ENCODE measurements at places on chromosomes 11 and 22.

- no peak for DNase-seq
These were observed 167.2 kb downstream of the TRIM29 start for GRCh38 chr11:119970555-119971304.

GRCh38 chr22:45617948-45618347 lies 53.7 kb upstream of the ATXN10 start:
- DNase-seq, result no peak

DNA sequence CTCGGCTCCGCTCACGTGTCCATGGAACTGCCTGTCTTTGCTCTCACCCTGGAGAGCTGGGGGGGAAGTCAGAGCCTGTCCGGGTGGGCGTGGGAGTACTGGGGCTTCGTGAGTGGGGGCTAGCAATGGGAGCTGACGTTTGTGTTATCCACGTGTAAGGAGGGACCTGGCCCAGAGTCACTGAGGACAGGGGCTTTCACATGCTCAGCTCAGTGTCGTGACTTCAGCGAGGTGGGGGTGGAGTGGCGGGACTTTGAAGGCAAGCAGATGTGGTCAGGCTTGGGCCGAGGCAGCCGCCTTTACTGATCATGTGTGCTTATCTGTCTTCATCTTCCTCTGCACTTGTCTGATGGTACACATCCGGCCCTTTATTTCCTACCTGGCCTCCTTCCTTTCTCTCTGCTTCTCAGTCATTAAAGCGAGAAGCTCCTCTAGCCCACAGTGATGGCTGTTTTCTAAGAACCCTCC lies 113.1 kb upstream of the NNMT start:
- DNase-seq, result no peak

GRCh38 chr22:23696326-23696851 lies 5.6 kb downstream of the RGL4 start:
- DNase-seq, result peak; percentile 82

DNA sequence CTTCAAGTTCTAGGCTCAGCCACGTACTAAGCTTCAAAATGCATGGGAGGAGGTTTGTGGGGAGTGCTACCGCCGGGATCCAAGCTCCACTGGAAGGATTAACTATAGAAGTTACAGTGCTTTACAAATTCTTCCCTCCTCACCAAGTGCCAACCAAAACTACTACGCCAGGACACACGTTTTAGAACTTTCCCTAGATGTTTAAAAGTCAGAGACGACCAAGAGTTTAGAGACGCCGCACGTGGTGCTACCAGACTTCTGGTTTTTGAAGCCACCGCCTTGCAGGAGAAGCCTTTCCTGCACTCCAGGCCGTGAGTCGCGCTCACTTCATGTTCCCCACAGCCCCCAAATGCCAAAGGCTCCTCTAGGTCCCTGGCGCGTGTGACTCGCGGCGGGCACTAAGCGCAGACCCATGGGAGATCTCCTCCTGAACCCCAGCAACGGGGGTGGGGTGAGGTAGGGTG lies 734 bp downstream of the SNU13 start:
- peak; percentile 33 for DNase-seq

- no peak for DNase-seq
These were observed 12.4 kb upstream of the SLC39A13 start for GRCh38 chr11:47396049-47396320.

GRCh38 chr22:44786610-44787009 lies 34.2 kb downstream of the ARHGAP8 start:
- no peak for DNase-seq

GRCh38 chr22:41263704-41264103 lies 22.3 kb downstream of the RANGAP1 start:
- DNase-seq, result peak; percentile 29

DNA sequence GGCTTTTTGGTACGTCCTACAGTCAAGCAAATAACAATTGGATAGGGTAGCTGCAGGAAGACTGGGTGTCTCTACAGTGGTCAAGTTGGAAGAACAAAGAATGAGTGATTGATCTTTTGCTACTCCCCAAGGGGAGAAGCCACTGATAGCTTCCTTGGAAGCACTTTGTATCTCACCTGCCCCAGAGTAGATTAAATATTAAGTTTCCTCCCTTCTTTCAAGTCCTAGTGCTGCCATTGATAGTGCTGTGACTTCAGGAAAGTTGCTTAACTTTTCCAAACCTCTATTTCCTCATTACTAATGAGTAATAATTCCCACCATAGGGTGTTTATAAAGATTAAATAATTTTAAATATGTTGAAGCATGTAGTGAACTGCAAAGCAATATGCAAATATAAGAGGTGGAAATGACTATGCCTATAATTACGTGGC lies 35.6 kb upstream of the EHF start:
- no peak for DNase-seq

GRCh38 chr11:116473206-116473769 lies 299.5 kb downstream of the BUD13 start:
- DNase-seq, result no peak

DNA sequence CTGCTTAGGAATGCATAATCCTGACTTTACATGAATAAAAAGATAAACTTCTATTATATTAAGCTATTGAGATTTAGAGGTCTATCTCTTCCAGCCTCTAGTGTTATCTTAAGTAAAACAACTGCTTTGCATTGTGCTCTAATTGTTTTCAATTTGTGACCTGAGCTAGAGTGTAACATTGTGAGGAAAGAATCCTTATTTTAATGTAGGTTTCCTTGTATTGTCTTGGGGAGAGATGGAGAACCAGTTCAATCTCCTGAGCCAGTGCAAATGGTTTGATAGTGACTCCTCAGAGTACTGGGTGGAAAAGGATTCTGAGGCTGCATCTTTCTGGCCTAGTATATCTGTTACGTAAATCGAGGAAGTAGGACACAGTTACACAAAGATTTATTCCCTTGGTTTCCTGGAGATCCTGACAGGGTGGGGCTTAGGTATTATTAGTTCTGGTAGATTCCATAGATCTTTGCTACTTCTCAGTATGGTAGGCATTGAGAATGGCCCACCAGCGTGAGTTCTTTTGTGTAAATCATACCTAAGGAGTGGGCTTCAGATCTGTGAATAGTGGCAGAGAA lies 683.5 kb upstream of the CCDC179 start:
- no peak for DNase-seq

- DNase-seq, result no peak
These were observed 217.4 kb downstream of the BARX2 start for GRCh38 chr11:129593098-129593497.

GRCh38 chr11:290621-291231 lies 1.8 kb downstream of the PGGHG start:
- DNase-seq, result no peak

DNA sequence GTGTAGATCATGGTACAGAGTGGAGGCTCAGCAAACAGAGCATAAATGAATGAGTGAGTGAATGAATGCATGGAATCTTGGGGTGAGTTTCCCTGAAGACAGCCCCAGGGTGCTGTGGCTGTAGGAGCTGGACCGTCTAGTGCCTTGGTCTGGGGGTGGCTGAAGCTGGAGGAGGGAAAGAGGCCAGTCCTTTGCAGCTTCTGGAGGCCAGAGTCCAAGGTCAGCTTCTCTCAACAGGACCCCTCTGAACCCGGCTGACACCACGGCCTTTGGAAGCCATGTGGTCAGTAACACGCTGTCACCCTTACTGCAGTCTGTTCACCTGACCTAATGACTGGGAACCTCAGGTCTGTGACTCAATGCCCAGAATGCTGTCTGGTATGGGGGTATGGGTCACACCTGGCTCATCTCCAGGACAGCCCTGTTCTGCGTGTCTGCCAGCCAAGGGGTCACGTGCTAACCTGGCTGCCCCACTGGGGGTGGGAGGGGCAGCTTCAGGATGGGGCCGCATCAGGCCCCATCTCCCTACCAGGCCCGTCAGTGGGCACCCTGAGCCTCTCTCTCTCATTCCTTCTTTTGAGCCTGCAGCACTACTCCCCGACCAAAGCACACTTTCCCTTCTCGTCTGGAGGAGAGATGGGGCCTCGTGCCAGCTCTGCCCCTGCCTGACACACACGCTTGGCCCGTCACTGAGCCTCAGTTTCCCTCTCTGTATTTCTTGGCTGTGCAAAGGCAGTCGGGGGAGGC lies 24.1 kb upstream of the CHKA start:
- DNase-seq, result no peak

- peak; percentile 69 for DNase-seq
These were observed 26.9 kb upstream of the LDHA start for GRCh38 chr11:18367431-18367830.

DNA sequence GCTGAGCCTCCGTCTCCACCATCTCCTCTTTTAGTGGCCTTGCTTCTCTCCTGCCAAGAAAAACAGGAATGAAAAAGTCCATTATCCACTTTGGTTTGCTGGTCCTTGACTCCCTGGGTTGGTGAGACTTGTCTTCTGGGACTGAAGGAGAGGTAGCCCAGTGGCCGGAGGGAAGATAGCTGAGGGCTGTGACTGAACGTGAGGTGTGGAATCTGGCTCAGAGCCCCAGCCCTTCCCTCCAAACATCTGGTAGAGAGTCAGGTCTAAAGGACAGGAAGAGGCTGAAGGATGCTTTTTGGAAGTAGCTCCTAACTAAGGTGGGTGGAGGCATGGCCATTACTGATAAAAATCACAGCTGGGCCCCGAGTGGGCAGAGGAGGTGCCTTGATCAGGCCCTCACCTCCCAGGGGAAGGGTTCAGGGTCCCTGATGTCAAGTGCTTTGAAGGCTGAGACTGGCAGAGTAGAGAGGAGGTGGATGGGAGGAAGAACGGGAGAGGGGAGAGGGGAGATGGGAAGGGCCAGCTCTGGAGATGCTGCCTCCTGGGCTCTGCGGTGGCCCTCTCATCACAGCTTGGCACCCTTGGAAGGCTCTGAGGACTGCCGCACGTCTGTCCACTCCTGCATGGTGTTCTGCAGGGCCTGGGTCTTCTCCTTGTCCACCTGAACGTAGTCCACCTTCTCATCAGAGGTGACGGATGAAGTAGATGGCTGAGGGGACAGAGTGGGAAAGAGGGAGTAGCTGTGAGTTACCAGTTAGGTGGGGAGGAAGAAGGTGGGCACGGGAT lies 30.2 kb downstream of the USP35 start:
- no peak for DNase-seq

- peak; percentile 58 for DNase-seq
These were observed 19.3 kb downstream of the MTFP1 start for GRCh38 chr22:30444632-30445437.

- peak; percentile 87 for DNase-seq
These were observed 330.5 kb downstream of the TBC1D22A start for GRCh38 chr22:47092896-47093311.

GRCh38 chr22:34334893-34335292 lies 414.6 kb upstream of the LARGE1 start:
- no peak for DNase-seq

DNA sequence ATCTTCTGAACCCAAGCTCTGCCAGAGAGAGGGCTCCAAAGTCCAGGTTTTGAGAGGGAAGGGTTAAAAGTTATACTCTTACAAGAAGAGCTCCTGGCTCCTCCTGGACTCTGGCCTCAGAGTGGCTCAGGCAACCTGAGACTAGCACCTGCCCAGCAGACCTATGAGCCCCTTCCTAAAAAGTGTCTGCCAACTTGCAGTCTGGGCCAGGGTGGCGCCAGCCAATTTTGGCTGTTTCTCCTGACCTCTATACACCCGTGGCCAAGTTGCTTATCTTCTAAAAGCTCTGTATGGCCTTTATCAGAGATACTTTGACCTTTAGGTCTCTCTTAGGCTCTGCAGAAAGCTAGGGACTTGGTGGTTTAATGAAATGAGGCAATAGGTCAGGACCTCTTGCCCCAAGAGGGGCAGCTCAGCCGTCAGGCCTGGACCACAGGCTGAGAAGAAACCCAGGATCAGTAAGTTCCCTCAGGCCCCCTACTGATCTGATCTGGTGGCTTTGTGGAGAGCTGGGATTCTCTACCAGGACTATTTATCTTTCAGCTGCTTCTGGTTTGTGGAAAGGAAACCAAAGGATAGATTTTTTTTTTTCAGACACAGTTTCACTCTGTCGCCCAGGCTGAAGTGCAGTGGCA lies 10.3 kb upstream of the UCP3 start:
- peak; percentile 20 for DNase-seq

DNA sequence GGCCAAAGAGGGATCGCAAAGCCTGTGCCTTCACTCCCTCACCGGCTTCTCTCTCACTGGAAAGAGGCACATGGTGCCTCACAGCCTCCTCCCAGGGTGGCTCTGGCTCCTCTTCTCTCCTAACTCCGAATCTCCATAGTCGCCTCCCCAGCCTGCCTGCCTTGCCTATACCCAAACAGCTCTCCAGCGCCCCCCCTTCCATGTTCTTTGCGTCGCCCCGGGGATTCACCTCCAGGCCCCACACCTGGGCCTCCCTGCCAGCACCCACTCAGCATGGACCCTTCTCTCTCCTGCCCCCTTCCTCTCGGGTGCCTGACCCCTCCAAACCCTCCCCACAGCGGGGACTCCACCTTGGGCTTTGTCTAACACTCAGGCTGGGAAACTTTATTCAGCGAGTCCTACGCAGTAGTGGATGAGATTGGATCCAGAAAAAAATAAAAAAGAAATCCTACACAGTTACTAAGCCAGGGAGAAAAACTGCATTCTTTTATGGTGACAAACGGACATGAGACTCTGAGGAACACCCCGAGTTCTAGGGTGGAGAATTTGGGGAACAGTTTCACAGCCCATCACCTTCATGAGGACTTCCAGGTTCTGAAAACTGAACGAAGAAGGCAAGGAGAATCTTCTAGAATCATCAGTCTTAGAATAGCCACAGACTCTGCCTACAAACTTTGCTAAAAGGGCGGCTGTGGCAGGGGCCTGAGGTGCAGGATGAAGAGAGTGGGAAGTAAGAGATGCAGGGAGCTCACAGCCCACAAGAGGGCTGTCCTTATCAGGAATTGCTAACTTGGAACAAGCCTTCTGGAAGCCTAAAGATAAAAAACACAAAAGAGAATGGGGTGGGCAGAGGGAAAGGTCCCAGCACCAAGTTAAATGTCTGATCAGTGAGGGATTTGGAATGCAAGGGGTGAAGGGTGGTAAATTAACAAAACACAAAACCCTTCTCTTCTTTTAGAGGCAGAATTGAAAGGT lies 5.3 kb downstream of the PPM1F start:
- peak; percentile 66 for DNase-seq

DNA sequence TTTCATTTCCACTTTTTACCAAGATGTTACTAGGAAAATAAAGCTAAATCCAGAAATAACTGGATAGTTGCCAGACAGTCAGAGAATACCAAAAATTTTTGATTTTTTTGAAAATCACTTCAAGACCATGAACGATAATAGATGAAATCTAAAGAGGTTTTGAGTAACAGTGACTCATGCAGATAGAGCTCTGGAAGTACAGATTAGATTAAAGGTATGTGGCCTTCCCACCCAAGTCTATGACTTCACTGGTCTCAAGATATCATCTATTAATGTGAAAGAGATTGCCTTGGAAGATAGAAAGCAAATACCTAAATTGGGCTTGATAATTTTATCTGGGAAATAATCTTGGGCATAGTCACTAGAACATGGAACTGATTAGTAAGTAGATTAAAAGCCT lies 415.9 kb downstream of the METTL15 start:
- DNase-seq, result peak; percentile 78

DNA sequence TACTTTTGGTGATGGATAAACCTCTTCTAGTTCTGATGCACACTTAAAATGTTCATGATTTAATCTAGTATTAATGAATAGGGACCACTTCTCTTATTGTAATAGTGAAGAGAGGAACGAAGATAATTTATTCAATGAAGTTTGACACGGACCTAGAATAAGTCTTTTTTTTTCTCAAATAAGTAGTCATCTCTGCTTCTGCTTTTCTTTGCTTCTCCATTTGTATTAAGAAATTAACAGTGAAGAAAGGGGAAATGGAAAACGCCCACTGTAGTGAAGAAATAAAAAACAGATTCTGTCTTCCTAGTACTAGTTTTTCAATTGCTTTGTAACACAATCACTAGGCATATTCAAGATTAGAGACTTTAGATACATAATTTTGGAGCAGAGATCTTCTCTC lies 73.0 kb downstream of the CD44 start:
- no peak for DNase-seq
